ENCODE measurements at places on chromosomes 16 and 17.

GRCh38 chr17:58339755-58340404 is 11.3 kb upstream of the TSPOAP1 start:
- DNase-seq: no peak

- peak; percentile 42 for DNase-seq
Measured at GRCh38 chr17:12856416-12856815, 67.1 kb downstream of the ARHGAP44 start.

DNA sequence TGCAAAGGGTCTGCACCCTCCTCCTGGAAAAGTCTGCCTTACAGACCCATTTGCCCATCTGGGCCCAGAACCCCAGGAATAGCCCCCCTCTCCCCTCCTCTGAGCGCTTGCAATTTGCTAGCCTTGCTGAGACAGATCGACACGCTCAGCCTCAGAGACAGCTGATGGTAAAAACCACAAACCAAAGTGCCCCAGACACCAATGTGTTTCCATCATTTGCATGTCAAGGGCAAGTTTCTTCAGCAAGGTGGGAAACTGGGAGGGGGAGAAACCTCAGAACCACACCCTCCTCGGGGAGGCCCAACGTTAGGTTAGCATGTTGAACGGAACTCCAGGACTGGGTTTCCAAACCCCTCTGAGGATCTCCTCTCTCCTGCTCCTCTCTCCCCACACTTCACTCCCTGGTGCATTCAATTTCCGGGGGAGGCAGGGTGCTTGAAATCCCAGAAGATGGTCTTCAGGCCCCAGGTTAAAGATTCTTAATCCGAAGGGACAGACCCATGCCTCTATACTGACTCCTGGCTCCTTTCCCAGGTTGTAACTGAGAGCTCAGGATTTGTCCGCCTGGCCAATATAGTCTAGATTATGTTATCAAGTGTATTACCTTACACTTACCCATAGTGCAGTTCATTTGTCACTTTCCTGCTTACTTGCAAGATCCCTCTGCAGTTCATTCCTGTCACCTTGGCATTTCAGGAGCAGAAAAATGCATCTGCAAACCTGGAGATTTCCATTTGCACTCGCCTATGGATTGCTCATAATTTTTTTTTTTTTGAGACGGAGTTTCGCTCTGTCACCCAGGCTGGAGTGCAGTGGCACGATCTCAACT is 1.3 kb upstream of the CUEDC1 start:
- no peak for DNase-seq

- DNase-seq: no peak
Measured at GRCh38 chr17:77327566-77328464, 187.0 kb downstream of the SEC14L1 start.

DNA sequence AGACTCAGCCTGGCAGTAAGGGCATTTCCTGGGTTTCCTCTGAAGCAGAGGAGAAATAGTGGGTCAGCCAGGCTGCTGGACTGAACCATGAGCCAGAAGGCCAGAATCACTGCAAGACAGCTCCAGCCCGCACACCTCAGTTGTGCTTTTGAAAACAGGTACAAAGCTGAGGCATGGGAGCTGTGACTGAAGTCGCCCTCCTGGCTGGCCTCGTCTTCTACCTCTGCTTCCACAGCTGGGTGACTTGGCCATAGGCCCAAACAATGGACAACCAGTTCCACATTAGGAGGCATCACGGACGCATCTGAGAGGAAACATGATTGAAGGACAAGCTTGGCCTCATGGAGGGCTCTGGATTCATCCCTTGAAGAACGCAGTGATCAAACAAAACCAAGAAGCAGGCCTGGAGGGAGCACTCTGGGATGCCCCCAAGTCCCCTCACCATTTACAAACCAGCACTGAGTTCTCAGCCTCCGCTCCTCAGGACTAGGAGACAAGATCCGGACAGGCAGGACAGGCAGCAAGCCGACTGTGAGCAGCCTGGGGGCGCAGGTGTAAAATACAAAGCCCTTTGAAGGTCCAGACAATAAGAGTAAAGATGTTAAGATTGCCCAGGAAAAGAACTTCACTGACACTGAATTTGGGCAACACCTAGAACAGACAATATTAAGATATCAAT is 68.7 kb downstream of the N4BP1 start:
- DNase-seq: no peak

DNA sequence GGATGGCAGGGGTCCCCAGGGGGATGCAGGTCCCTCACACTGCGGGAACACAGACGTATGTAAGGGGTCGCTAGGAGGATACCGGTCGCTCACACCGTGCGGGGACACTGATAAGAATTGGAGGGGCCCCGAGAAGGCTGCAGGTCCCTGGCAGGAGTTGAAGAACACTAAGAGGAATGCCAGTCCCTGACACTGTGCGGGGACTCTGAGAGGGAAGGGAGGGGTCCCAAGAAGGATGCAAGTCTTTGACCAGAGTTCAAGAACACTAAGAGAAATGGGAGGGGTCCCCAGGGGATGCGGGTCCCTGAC is 510 bp downstream of the ERCC4 start:
- no peak for DNase-seq

- DNase-seq: no peak
Measured at GRCh38 chr17:4940555-4941318, 669 bp downstream of the RNF167 start.

DNA sequence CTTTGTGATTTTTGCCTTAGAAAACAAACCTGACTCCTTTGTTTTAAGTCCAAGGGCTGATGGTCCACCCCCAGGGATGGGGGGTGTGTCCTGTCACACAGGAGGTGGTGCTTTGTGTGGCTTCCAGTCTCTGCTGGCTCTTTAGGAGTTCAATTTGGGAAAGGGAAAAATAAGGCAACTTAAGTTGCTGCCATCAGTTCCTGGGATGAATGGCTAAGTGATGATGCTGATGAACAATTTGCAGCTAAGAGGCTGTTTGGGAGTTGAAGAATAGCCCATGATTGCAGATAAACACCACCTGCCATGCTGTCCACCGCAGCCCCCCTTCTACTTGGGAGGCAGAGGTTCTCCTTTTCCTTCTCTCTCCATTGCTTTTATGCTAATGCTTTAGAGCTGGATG is 40.2 kb downstream of the ARL4D start:
- DNase-seq: no peak

- no peak for DNase-seq
Measured at GRCh38 chr16:54175169-54175551, 111.4 kb downstream of the IRX3 start.

- peak; percentile 15 for DNase-seq
Measured at GRCh38 chr16:64730261-64730660, 391.6 kb downstream of the CDH11 start.

DNA sequence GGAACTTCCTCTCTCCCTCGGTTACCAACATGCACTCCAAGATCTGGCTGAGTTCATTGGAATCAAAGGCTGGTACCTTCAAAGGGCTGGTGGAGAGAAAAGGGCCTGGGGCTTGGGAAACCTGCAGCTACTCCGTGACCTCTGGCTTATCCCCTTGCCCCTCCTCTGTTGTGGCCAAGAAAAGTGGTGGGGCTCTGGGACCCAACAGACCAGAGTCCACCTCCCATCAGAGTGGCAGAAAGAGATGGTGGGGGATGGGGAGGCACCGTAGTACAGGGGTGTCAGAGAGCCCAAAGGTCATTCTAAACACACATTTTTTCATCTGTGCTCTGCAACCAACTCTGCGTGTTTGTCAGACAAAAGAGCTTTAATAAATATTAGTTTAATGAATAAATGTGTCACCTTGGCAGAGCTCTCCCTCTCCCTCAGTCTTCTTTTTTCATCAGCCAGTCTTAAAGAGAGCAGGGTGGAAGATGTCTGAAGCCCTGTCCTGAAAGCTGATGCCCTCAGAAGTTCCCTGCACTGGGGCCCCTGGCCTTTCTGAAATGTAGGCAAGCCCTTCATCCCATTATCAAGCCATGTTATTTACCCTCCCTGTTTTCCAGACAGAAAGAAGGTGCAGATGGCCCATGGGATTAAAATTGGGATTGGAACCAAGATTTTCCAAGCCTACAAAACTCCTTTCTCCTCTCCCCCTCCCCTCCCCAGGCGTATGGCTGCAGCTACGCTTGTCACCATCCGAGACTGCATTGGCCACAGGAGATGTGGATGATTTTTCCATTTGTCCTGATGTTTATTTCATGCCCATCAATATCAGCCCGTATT is 227.3 kb downstream of the CCDC182 start:
- DNase-seq: no peak

GRCh38 chr17:21058098-21058893 is 15.5 kb upstream of the USP22 start:
- DNase-seq: peak; percentile 70

GRCh38 chr16:27852116-27852515 is 211.4 kb downstream of the GSG1L start:
- no peak for DNase-seq

GRCh38 chr16:88777471-88778270 is 7.3 kb downstream of the PIEZO1 start:
- DNase-seq: no peak

GRCh38 chr17:80382446-80382845 is 32.5 kb upstream of the ENDOV start:
- DNase-seq: no peak

- peak; percentile 37 for DNase-seq
Measured at GRCh38 chr16:50326835-50327465, 41.8 kb downstream of the BRD7 start.

DNA sequence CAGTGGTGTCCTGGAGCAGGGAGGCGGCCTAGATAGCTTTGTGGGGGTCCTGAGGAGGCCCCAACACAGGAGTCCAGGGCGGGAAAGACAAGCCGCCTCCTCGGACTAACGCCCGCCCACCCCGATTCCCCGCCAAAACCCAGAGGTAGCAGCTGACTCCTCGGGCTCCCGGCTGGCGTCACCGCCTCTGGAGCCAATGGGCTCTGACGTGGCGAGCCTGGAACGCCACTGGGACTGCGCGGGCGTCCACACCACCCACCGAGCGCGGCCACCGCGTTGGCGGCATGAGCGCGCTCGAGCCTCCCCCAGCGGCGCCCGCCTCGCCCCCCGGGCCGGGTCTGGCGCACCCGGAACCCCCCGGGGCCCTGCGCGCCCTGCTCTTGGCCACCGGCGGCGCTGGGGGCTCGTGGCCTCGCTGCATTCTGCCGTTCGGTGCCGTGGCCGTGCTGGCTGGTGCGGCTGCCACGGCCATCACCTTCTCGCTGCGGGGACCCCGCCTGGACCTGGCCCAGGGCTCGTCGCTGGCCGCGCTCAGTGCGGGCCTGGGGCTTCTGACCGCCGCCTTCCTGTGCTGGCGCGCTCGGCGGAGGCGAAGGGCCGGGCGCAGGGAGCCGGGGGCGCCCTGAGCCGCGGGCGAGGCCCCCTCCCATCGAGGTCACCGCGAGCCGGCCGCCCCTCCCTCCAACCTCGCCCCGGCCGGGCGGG is 3.4 kb upstream of the NTN3 start:
- peak; percentile 76 for DNase-seq

DNA sequence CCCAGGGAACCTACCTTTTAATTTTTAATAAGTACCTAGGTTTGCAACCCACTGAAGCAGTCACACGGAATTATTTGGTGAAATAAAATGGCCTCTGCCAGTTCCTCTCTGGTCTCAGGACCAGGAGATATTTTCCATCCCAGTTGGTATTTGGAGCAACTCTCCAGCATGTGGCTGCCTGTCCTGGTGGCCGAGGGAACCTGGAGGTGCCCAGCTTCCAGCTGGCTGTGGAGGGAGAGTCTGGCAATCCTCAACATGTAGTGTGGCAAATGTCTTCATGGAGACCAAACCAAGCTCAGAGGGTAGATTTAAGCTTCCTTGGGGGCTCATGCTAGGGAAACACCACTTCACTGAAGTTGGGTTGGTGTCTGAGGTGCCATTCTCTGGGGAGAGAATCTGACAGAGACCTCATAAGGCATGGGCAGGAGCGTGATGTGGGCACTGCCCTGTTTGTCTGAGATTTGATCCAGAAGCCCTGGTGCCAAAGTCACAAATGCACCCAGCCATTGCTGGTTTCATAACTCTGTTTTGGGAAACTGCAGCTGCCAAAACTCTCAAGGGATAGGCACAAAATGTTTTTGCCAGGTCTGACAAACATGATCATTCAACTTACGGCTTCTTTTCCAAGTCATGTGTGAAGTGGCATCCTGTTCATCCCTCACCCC is 2.8 kb downstream of the MT1X start:
- no peak for DNase-seq

DNA sequence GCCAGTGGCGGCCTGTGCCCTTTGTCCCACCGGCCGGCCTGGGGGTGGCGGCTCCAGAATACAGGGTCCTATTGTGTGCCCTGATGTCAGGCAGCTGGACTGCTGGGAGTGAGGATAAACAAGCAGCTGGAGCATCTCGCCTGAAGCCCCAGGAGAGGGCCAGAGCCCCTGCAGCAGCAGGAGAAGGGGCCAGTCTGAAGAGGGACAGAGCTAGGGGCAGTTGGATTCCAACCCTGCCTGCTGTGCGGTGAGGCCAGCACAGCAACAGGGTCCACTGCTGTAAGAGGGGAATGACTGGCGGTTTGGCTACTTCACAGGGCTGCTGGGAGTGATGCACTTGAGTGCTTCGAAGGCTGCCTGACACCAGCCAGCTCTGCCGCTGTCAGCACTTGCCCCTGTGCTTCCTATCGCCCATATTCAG is 25.0 kb downstream of the RAB11FIP4 start:
- peak; percentile 32 for DNase-seq

GRCh38 chr16:58197314-58198012 is 443 bp downstream of the CSNK2A2 start:
- DNase-seq: no peak

DNA sequence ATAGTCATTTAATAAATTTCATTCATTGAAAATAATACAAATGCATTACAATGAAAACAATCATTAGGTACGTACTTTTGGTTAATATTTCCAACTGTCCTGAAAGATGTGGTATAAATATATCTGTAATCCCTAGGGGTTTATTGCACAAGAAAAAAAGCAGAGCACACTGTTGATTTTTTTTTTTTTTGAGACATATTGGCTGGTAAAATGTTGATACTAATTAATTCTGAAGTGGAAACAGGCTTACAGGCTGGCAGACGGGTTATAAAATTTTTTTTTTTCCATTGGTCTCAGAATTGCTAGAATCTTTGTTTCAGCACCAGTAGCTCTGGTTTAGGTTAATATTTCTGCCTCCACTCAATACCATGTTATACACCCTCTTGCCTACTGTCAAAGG is 193.6 kb downstream of the MAP2K6 start:
- DNase-seq: peak; percentile 44

DNA sequence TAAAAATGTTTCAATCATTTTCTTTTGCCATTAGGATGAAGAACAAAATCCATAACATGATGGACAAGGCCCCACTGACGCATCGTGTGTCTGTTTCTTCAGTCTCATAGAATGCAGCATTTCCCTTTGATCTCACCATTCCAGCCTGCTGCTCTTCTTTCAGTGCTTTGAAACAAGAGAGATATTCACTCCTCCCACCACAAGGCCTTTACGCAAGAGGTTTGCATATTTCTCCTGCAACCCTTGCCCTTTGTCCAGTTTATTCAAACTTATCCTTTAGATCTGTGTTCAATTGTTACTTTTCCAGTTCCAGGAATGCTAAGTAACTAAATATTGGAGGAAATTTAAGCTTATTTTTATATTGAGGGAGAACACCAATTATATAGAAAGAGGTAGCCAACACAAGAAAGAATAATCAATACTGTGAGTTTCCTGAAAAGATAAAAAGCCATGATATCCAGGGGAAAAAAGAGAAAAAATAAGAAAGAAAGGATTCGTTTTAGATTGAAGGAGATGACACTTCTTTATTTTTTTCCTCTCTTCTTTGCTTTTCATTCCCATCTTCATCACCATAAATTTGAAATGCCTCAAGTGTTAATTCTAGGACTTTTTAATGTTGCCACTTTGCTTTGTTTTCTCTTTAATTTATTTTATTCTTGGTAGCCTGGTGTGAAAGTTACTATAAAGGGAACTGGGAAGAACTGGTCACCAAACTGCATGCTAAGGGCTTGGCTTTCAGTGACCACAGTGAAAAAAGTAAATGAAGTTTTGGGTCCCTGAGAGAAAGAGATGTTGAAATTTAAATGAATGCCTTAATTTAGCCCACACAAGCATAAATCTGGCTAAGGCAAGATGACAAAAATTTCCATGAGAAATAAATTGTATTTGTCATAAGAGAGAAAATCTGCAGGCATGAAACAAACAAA is 102.1 kb downstream of the KIF2B start:
- DNase-seq: no peak

Measured in cardiac fibroblast (primary cell).